ENCODE measurements at places on chromosomes 6 and 20.

DNA sequence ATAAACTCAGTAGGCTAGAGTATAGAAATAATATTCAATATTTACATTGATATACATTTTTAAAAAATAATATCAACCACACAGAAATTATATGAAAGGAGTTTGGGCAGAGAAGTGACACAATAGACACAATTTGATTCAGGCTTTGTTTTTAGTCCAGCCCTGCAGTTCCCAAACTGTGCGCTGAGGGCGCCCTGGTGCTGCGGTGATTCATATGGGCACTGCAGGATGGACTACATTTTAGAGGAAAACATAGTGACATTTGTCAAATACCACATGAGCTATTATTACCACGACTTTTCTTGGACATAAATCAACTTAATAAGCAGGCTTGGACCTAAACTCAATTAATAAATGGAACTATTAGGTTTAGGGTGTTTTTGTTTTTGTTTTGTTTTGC lies 364.3 kb upstream of the ID4 start:
- ATAC-seq: no peak

DNA sequence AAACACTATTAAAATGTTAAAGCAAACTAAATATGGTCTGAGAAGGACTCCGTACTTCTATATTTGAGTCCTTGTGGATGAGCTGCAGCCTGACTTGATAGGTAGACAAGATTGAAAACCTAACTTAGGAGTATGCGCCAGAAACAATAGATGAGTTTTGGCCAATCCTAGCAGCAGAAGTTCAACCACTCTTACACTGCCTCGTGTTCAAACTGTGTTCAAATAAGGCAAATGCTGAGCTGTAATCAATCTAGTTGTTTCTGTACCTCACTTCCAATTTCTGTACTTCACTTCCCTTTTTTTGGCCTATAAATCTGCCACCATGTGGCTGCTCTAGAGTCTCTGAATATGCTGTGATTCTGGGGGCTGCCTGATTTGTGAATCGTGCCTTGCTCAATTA lies 13.2 kb upstream of the SERINC1 start:
- no peak for ATAC-seq

GRCh38 chr6:22146678-22146930 lies 150.2 kb downstream of the PRL start:
- ATAC-seq: no peak

- peak; percentile 98 for ATAC-seq
Measured at GRCh38 chr6:111614833-111615582, 9.3 kb upstream of the TRAF3IP2 start.

DNA sequence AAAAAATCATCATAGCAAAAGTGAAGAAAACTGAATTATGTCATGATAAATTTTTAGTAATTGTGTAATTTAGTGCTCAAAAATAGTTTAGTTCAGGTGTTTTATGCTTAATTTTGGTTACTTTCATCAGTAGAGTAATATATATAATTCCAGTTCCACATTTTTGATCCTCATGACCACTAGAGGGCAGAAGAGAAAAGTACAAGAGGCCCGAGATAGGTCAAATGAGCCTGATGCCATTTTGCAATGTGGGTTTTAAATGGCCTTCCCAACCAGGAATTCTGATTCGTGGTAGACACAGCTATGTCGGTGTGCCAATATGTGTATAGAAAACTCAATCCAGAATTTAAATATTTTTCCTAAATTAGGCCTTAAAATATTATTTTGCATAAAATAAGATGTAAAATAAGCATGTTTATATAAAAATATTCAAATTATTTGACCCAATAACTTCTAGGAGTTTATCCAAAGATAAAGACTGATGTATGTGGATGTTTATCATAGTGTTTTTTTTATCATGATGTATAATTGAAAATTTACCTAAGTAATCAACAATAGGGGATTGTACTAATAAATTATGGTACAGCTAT lies 159.7 kb upstream of the RPS6KA2 start:
- ATAC-seq: peak; percentile 64

- ATAC-seq: no peak
Measured at GRCh38 chr20:47888351-47888750, 103.1 kb upstream of the SULF2 start.

DNA sequence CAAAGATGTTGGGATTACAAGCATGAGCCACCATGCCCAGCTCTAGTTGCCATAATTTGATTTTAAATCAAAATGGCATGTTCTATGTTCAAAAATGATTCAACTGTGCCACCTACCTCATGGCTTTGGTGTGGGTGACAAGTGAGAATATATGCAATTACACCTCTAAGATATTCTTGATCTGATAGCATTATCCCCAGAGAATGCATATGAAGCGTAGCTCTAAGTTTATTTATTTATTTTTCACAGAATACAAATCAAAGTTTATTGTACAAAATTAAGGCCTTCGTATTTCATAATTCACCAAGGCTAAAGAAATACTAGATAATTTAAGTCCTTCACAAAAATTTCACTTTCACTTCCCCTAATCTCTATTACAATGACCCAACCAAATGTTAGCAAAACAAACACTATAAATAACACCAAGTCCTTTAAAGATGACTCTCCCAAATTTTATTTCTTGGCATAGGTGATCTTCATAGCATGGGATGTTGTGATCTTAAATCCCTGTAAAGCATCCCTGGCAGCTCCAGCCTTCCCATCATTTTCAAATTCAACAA lies 205.9 kb upstream of the TAB2 start:
- no peak for ATAC-seq

- no peak for ATAC-seq
Measured at GRCh38 chr20:47710665-47711045, 74.6 kb downstream of the SULF2 start.

GRCh38 chr6:164856138-164856537 lies 453.3 kb downstream of the C6orf118 start:
- no peak for ATAC-seq

DNA sequence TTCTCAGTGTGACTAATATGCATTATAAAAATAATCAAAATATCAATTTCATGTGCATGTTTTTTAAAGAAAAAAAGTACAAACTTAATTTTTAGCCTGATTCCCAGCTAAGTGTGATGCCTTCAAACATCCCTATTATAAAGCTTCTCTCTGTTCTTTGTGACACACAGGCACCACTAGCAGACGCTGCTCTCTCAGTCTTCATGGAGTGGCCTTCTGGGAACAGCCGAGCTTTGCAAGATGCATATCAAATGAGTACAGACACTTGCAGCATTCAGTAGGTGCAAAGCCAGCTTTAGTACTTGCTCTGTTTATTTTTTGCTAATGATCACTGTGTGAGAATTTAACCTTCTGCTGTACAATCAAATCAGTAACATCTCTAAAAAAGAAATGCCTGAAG lies 340.0 kb downstream of the ADGRB3 start:
- peak; percentile 86 for ATAC-seq

DNA sequence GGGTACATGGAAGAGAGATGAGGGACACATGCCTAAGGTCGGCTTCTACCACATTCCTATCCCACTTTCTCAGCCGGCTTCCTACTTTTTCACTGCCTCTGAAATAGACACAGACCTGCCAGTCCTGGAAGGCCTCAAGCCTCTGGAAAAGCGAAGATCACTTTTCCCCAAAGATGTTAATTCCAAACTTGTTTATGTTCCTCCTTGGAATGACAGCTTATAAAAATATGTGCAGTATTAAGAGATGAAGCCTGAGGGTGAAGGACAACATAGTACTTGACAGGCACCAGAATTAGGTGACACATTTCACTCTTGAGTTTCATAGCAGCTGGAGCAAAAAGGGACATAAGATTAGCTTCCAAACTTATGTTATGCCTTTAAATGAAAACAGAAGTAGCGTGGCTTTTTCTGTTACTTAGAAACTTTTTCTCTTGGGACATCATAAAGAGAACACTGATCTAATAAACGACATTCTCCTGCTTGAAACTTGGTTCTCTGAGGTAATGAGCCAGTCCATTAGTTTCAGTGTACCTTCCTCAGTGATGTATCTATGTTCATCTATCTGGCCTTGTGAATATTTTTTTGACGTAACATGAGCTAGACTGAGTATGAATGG lies 25.3 kb downstream of the FOXO3 start:
- no peak for ATAC-seq

GRCh38 chr6:70231311-70231710 lies 71.6 kb downstream of the COL9A1 start:
- no peak for ATAC-seq

GRCh38 chr6:62236784-62237183 lies 49.2 kb downstream of the KHDRBS2 start:
- ATAC-seq: no peak

- no peak for ATAC-seq
Measured at GRCh38 chr6:109121411-109121810, 26.1 kb downstream of the CEP57L1 start.

DNA sequence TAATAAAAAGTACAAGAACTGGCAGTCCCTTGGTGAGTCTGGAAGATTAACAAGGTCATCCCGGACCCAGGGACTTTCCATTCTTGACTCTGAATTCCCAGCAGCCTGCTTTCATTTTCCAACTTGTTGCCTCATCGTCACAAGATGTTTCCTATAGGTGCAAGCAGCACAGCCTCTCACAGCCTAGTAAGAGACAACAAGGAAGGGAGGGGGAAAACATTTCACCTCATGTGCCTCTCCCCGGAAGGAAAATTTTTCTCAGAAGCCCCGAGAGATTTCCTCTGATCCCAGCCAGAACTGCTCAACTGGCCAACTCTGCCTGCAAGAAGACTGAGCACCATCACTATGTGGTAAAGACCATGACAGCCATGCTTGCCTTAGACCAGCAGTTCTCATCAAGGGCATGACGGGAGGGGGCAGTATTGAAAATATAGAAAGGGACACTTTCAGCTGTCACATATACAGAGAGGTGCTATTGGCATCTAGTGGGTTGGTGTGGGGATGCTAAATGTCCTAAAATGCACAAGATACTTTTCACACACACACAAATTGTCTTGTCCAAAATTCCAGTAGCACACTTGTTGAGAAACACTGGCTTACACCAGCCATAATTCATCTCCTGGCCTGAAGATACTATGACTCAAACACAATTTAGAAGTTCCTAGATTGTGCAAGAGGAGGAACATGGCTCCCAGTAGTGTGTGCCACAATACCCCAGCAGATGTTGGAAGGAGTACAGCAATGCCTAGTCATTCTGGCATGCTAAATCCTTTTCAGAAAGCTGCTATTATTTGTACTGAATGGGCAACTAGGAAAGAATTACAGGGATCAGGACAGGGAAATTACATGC lies 10.8 kb upstream of the WTAP start:
- peak; percentile 55 for ATAC-seq

DNA sequence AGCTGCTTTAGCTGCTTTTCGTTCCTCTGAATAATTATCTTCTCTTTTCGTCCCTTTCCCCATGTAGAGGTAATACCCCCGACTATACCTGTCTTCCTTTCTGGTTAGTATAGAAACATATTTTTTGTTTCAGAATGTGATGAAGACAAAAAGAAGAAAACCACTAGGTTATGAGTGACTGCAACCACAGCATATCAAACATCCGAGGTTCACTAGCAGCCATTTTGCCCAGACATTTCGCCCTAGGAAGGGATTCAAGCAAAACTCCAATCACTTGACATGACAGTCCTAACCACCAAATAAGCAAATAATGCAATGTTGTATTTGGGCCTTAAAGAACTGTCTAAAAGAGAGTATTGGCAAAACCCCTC lies 9.4 kb downstream of the SNX5 start:
- no peak for ATAC-seq

- no peak for ATAC-seq
Measured at GRCh38 chr6:49462071-49462470, 982 bp downstream of the MMUT start.

GRCh38 chr6:37160922-37161778 lies 8.8 kb upstream of the PIM1 start:
- ATAC-seq: peak; percentile 31

DNA sequence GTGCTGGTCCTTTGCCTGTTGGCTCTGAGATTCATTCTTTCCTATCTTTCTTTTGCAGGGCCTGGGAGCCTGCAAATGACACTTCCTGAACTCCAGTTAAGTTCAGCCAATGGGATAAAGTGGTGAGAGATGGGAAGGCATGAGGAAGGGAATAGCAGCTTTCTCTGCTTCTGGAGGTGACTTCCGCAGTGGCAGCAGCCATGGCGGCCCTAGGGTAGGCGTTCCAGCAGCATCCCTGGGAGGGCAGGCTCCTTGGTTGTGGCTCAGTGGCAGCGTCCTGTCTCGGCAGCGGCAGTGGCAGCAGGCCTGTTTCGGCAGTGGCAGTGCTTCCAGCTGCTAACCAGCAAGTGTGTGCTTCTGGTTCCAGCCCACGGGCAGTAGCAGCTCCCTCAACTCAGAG lies 7.3 kb upstream of the MDFI start:
- ATAC-seq: no peak

- no peak for ATAC-seq
Measured at GRCh38 chr20:1870792-1871550, 24.2 kb upstream of the SIRPA start.

- no peak for ATAC-seq
Measured at GRCh38 chr6:130162421-130162820, 60.3 kb downstream of the SAMD3 start.

DNA sequence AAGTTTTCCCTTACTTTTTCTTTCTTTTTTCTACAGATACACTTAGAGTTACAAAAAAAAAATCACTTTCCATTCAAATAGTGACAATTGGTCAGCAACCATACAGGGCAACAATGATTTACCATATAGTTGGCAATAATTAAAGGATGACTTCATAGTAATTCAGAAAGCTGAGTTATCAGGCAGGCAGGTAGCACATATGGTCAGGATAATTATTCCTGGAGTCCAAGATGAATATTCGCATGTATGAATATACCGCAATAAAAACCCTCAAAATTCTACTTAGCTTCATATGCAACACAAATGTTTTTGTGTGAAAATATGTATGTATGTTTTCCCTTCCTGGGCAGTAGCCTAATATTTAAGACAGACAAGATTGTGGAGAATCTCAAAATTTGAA lies 34.5 kb downstream of the COL19A1 start:
- no peak for ATAC-seq

DNA sequence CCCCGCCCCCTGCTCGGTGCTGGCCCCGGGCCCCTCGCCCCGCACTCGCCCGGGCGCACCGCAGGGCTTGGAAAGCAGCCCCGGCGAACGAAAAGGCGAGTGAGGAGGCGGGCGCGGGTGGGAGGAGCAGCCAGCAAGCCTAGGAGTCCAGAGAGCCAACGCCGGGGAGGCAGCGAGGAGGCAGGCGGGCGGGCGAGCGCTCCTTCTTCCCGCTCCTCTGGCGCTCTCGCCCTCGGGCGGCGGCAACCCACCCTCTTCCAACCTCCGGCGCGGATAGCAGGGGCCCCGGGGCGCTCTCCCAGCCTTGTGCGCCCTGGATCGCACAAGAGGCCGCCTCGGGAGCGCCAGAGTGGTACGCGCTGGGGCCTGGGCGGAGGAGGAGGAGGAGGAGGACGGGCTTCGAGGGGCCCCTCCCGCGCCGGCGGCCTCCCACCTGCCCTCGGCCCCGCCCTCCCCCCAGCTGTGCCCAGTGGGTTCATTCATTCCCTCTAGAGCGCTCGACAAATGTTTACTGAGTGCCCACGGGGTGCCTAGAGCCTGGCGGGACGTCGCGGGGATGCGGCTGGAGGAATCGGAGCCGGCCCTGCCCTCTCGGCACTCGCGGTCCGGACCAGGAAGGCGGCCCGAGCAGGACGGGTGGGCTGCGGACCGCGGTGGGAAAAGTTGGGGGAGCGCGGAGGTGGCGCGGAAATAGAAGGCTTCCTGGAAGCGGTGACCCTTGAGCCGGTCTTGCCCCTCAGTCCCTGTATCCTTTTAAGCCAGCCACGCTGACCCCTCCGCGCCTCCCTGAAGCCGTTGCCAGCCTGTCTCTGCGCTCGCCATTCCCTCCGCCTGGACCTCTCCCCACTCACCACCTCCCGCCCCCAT lies at the start of gene BMP7:
Gene BMP7, minus strand, starts transcription at position 351 of the 867 bp plus-strand sequence. CDS start 519 bp downstream, outside the sequence.
- ATAC-seq: peak; percentile 54
